ENCODE measurements at places on chromosomes 1 and 21.

DNA sequence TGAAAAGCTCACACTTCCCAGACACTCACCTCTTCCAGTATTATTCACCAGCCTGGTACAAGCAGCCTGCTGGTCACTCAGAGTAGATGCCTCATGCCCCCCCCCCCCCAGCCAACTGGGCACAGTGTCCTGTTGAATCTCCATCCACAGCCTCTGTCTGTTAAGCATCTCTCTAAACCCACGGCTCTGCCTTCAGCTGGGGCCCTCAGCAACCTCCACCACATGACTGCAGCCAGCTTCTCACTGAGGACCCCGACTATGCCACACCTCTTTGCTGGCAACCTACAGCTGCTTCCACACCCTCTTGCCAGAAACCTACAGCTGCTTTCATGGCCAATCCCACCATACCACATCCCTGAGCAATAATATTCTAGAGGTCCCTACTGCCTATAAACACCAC is 113.1 kb downstream of the RHOU start:
- no peak for DNase-seq

DNA sequence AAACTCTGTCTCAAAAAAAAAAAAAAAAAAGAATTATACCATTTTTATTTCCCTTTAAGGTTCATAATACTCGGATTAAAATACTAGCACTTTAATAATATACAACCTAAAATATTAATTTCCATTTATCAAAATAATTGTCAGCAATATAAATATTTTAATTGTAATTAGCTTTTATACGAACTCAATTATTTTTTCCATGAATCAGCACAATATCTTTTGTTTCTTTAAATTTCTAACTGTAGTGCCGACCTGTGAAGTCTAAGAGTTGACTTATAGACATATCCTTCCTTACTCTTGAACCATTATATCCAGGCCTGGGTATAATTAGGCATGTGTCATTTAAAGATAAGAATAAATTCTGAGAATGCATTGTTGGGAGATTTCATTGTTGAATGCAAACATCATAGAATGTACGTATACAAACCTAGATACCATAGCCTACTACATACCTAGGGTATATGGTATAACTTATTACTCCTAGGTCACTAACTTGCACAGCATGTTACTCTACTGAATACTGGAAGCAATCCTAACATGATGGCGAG is 996.7 kb upstream of the TMPRSS15 start:
- DNase-seq = no peak

GRCh38 chr1:158613764-158614163 is 8.7 kb downstream of the OR10Z1 start:
- DNase-seq = no peak

DNA sequence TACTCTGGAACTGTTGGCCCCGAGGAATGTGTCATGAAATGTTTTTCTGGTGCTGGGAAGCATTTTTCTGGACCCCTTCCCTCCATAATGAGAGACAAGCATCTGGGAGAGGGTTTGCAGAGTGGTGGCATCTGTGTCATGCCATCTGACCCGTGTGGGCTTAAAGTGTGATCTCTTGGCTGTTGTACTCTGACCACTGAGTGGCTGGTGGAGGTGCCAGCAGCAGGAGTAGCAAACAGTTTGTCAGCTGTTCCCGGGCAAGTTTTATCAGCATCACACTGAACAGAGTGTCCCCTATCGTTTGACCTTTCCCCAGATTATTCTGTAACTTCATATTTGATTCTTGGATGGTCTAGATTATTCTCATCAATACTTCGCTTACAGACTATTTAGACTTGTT is 150.1 kb downstream of the HHAT start:
- DNase-seq = no peak

DNA sequence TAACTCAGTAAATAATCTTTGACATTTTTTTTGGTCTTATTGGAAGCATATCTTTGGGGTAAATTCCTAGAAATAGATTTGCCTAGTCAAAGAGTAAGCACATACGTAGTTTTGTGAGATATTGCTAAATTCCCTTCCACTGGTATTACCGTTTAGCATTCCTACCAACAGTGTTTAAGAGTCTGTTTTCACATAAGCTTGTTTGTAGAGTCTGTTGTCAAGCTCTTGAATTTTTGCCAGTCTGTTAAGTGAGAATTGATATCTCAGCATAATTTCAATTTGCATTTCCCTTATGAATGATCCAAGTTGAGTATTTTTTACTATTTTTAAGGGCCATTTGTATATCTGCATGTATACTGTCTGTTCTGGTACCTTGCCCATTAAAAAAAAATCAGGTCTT is 37.0 kb upstream of the MPC2 start:
- DNase-seq = no peak

DNA sequence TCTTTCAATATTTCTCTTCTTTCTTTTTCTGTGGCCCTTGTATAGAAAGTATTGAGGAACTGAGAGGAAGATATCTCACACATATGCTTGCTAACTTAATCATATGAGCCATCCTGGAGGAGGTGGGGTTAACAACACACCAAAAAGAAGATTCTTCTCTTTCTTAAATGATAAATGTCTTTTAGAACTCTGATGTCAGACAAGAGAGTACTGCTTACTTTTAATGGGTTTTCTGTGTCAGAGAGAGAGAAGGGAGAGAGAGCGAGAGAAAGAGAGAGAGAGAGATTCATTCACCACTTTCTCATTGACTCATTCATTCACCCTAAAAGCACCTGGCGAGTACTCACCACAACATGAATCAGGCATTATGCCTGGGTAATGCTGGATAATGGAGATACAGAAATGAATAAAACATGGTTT is 250.3 kb upstream of the SGIP1 start:
- no peak for DNase-seq

- no peak for DNase-seq
Observed at GRCh38 chr1:116532671-116533428, 38.0 kb downstream of the CD58 start.

DNA sequence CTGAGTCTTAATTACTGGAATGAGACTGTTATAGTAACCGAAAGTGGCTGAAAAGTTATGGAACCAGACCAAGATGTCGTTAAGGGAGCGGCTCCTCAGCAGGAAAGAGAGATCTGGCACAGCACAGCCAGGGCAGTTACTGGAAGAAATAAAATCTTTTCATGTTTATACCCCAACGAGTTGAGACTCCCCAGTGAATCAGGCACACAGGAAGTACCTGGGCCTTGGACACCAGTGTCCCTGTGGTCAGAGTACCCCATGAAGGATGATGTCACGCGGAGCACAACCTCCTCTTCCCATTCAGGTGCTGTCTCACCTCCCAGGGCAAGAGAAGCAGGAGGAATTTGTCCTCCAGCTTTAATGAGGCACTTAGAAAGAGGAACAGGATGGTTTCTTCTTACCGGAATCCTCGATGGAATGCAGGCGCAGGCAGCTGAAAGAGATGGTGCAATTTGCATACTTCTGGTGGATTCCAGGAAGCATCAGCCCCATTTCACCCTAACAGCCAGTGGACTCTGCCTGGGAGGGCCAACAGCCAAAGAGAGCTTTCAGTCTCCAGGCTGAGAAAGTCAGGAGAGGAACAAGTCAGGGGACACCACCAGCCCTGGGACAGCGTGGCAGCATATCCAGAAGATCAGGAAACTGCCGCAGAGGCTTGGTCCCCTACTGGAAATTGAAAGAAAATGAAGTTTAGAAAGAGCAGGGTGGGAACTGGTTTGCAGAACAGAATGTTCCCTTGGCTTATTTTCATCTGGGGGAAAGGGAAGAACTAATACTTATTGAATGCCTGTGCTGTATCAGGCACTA is 35.9 kb upstream of the CTTNBP2NL start:
- no peak for DNase-seq

DNA sequence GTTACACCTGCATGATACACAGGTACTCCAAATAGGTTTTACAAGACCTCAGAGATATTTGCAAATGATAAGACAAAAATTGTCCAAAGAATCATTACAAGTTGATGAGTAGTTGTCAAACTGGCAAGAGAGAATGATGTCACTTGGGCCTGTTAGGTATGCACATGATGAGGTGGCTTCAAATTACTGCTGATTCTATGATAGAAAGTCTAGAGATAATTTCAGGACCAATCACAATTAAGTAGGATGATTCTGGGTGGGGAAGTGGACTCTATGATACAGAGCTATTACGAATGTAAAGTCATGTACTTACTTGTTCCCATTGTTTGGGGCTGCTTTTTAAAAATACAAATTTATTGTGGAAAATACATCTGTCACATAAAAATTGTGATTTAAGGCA is 5.2 kb upstream of the SPRR1B start:
- no peak for DNase-seq

- no peak for DNase-seq
Observed at GRCh38 chr1:181061891-181062835, 26.3 kb upstream of the IER5 start.

- no peak for DNase-seq
Observed at GRCh38 chr1:117754061-117754969, 148.5 kb downstream of the TENT5C start.

- DNase-seq = no peak
Observed at GRCh38 chr1:94955767-94956632, 29.1 kb upstream of the CNN3 start.

DNA sequence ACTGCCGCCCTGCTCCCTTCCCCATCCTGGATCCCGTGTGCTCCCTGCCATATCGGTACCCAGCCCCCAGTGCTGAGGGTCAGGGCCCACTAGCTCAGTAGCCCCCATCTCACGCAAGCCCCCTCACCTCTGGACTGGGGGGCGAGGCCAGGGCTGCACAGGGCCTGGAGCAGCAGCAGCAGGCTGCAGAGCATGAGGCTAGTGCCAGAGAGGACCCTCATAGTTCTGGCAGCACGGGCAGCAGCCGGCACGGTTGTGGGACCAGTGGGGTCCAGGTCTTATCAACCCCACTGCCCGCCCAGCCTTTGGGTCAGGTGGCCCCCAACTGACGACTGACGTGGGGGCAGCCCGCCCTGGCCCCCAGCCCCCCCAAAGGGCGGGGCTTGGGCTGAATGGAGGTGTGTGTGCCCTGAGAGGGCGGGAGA is at the start of gene MATN1:
Gene MATN1, minus strand, starts transcription at position 255 of the 425 bp plus-strand sequence. Its CDS starts 34 bp downstream, at position 221.
- DNase-seq = no peak

DNA sequence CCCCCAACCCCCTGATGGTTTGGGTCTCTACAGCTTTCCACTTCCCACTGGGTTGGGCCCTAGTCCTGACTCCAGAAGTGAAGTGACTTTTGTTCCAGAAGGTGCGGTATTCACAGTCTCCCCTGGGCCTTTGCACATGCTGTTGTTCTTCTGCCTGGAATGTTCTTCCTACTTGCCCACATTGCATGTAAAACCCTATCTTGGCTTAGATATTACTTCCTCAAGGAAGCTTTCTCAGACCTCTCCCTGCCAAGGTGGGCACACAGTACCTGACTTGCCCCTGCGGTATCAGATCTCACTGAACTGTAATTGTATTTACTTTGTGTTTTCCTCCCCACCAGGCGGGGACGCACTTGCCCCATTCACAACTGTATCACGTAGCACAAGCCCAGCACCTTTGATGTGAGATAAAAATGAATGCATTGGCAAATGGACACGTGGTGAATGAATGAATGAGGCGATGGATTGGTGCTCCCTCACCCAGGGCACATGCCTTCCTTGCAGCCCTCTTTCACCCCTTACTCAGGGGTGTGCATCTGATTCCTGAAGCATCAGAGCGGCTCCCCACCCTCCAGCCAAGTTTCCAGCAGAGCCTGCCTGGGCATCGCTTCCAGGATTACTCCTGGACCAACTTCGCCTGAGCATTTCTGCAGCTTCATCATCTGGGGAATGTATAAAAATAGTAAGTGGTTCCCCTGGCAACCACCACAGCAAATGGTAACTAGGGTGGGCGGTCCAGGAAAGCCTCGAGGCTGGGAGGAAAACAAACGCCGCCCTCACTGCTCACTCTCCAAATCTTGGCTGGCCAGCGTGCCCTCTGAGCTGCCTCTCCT is 19.8 kb downstream of the NENF start:
- no peak for DNase-seq

DNA sequence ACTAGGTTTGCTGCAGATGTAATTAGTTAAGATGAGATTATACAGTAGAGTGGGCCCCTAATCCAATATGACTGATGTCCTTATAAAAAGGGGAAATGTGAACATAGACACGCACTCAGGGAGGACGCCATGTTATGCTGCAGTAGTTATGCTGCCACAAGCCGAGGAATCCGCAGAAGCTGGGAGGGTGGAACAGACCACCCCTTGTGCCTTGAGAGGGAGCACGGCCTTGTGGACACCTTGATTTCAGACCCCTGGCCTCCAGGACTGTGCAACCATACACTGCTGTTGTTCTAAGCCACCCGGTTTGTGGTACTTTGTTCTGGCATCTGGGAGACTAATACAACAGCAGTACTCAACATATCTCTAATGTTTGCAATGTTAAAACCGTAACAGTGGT is 57.9 kb upstream of the HIVEP3 start:
- no peak for DNase-seq

- DNase-seq = no peak
Observed at GRCh38 chr1:217372049-217372970, 258.6 kb downstream of the GPATCH2 start.

- no peak for DNase-seq
Observed at GRCh38 chr1:27574871-27575831, 28.8 kb downstream of the AHDC1 start.

DNA sequence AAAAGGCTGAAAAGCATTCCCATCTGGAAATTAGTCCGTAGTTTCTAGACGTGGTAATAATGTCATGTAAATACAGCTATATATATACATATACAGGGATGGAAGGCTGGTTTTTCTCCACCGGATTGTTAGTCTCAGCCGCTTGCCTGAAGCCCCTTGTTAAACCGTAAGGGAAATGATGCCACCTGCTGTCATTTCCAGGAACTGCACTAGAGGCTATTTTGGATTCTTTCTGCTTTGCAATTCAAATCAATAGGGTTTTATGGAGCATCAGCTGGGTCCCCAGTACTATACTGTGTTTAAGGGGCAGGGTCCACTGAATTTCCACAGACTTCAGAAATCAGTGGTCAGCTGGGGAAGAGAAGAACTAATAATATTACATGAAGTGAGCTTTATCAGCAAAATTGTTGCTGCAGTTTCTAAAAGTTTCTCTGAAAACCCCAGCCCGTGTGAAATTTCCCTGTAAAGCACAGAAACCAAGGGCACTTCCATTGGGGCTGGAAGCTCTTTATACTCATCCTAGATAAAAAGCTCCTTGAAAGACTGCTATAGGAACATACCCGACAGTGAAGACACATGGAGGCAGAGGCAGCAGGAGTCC is 33.8 kb upstream of the MPZL1 start:
- peak; percentile 62 for DNase-seq

GRCh38 chr21:27425574-27425973 is 458.7 kb upstream of the ADAMTS5 start:
- DNase-seq = no peak

Data from stimulated activated CD8-positive, alpha-beta memory T cell treated with anti-CD3 and anti-CD28 coated beads, Interleukin-2, amount 100 ng/mL, for 1 hour (primary cell).